Cardiac septum (tissue), 1 donor: ENCODE measurements at places on chromosomes 11 and 22. TPM values are rescaled to one million over a fixed set of nuclear protein-coding genes. Genes with fewer than 3 reads are reported as not detected.

TRIM44 gene
- total RNA-seq: 57.8 TPM

OR5D13 gene
- not detected for total RNA-seq

NXPE2 gene
- 0.22 TPM for total RNA-seq

OR52I2 gene
- total RNA-seq: not detected

RIMBP3B gene
- 0.08 TPM for total RNA-seq

ATP5MG gene
- total RNA-seq: 600 TPM
